ENCODE measurements at places on chromosomes 12 and 14.

- no peak for DNase-seq
These were observed 411.0 kb upstream of the SOX5 start for GRCh38 chr12:24360461-24360860.

DNA sequence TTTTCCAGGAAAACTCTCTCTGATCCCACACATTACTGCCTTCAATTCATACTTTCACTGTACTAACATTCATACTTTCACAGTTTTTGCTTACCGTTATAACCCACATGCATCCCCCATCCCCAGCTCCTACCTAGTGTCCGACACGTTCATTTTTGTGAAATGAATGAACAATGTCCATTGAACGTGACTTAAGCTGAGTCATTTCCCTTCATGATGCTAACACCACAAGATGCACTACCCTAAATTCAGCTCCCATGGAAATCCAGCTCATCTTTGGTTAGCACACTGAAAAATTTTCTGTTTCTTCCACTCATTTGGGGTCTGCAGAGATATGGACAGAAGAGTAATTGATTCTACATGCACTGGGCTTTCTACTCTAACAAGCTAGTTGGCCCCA lies 84.7 kb downstream of the GALNT4 start:
- DNase-seq, result no peak

- DNase-seq, result no peak
These were observed 3.5 kb downstream of the AICDA start for GRCh38 chr12:8609061-8609570.

DNA sequence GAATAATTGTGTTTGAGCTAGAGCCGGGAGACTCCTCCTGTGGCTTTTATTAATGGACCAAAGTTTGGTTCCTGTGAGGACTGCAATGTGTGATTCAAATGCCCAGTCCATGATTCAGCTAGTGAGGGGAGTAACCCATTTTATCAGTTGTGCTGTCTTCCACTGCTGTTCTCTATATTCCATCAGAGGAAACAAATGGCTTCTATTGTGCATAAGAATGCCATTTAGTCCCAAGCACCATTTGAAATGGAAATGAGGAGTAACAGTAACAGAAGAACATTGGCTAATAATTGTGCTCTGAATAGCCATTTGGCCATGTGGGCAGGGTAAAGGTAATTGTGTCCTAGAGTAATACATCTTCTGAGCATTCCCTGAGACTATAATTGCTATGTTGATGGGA lies 642.7 kb downstream of the DIO2 start:
- DNase-seq, result no peak

- peak; percentile 44 for DNase-seq
These were observed 1.0 kb downstream of the BORCS5 start for GRCh38 chr12:12357719-12358461.

DNA sequence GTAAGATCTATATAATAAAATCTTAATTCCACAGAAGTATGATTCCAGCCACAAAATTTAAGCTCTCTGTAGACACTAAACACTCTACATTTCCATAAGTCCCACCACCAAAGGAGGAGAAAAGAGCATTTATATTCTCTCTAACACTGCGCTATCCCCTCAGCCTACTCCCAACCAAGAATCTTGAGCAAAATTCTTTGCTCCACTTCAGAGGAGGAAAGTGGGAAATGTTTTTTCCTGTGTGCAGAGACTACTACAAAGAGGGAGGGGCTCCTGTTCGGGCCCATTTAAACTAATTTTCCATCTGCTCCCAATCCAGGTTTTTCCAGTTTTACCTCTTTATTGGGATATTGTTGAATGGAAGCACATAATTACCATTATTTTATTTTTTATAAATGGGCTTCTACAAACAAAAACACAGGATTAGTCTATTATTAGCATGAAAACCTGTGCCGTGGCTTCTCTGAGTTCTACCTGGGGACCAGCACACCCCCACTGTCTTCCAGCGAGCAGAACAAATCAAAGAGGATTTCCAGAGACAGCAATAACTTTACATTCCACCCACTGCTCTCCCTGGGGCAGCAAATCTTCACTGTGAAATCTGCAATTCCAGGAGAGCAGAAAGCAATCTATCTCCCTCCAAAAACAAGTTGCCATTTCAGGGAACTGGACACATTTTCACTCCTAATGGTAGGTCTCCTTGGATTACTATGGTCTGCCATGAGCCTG lies 174.0 kb downstream of the DAD1 start:
- no peak for DNase-seq

GRCh38 chr12:45959025-45959424 lies 31.3 kb downstream of the SCAF11 start:
- DNase-seq, result no peak

DNA sequence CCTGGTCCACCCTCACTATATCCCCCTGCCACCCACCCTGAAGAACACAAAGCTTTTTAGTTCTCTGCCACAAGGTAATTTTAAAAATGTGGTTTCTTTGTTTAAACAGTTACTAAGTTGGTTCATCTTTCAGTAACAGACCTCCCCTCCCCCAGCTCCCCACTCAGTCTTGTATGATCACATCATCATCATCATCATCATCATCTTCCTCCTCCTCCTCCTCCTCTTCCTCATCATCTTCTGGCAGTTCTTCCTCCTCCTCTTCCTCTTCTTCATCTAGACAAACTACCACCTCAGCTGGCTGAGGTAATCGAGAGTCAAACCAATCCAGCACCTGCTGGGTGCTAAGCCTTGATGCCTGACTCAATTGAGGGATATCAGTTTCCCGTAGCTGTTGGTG lies 10.5 kb downstream of the HOMEZ start:
- DNase-seq, result no peak

Data from GM10248 (cell line).